Activated T-helper 1 cell treated with anti-CD3 and anti-CD28 coated beads, Interleukin-2, amount 50 U/mL, for 16 hours (primary cell): ENCODE measurements at places on chromosomes 11 and 22.

- DNase-seq: no peak
Observed at GRCh38 chr22:26466196-26466595, 17.4 kb downstream of the HPS4 start.

DNA sequence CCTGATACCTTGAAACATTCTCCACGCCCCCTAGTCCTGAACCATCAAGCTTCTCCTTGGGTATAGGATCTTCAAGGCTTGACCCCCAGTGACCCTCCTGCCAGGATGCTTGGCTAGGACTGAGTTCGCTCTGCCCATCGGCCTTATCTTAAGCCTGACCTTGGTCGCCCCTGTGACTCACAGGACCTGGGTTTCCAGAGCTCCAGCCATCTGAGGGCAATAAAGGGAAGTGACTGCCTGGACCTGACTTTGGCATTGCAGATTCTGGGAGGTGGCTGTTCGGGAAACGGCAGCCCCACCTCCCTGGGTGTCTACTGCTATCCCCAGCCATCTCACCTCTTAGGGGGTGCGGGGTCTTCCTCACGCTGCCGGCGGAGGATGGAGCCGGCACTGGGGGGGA, 15.4 kb downstream of the CARD10 start:
- no peak for DNase-seq

DNA sequence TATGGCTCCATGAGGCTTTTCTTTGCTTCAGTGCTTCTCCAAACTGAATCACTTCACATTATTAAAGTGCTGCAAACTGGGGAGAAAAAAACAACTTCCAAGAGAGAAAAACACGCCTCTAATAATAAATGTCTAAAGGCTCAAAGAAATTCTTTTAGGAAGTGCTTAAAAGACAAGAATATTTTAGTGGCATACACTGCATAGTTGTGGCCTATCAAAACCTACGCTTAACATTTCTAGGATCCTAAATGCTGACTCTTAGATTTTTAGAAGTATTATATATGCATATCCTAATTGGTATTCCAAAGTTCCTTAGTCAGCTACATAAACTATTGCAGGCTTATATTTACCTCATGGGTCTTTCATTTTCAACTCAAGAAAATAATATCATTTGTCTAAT, 879.0 kb upstream of the CCDC90B start:
- no peak for DNase-seq

DNA sequence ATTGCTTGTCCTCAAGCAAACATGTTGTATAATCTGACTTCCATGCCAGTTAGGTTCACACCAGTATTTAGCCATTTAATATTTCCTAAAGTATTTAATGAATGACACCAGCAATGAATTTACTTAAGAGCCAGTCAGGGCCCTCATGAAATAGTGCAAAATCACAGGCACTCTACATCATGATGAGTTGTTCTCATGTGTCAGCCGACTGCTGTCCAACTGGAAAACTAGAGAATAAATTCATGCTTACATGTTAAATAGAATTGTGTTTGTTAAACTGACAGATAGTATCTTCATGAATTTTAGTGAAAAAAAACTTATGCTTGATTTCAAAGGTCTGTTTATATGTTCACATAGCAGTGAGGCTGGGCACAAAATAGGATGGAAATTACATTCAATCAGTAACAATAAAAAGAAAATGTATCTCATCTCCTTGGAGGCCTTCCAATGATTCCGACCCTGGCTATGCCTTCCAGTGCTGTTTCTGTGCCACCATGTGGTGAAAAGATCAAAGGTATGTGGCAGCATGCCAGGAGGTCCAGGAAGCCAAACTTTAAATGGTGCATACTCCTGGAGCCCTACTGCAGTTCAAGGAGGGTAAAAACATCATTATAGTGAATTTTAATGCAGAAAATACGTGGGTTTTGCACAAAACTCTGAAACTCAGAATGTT, 45.2 kb downstream of the CTSC start:
- DNase-seq: no peak
